GM18507 (cell line): ENCODE measurements at places on chromosomes 13 and 19.

DNA sequence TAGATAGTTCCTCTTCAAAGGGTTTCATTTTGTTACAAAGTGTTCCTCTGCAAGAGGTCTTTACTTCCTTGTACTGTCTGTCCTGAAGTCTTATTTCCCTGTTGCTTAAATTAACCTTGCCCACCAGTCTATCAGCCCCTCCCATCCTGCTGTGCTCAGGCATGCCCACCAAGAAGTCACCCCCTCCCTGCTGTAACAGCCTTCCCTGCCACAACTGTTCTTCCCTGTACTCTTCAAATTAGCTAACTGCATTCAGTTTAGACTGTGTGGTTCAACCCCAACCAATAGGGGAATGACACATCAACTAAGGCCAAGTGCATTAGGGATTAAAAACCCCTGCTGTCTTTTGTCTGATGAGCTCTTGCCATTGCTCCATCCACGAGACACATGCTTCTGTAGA is 34.4 kb upstream of the ZNF562 start:
- DNase-seq: no peak

GRCh38 chr13:23754997-23755396 is 134.2 kb downstream of the MIPEP start:
- DNase-seq: no peak

DNA sequence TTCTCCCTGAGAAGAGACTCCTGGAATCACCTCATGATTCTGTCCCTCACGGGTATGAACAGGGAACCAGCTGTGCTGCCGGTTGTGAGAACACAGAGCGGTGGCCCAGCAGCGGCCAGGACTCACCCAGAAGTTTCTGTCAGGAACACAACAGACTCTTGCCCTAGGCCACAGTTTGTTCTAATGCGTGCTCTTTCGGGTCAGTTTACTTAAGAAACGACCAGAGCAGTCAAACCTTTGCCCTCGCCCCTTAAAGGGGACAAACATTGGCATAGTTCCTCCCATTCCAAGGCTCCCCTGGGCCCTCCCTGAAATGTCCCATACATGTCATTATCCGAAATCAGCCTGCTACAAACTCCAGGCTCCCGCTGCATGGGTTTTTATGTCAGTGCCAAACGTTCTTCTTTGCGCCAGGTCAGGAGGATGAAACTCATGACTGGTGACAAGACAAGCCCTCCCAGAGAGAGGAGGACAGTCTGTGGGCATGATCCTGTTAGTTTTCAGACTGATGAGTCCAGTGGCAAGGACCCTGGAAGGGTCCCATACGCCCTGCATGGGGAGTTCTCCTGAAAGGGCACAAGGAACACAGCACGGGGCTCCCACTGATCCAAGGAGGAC is 18.3 kb downstream of the ZIC5 start:
- DNase-seq: no peak

DNA sequence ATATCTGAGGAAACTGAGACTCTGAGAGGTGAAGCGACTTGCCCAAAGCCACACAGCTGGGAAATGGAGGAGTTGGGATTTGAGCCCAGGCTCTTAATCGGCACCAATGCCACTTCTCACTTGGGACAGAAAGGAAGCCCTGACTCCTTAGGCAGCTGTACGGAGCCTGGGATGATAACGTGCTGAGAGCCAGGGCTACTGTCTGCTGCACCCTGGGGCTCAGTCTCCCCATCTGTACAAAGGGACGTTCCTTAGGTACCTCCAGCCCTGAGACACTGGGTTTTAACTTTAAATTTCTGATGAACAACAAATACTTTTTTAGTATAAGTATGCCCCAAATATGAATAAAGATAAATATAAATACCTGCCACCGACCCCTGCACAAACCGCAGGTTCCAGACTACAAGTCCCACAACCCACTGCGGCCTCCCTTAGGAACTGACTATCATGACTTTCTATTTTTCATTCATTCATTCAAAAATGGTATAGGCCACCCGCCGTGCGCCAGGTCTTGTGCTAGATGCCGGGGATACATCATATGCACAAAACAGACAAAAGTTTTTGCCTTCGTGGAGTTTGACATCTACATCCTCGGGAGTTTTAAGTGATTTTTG is 776 bp upstream of the NCLN start:
- no peak for DNase-seq

DNA sequence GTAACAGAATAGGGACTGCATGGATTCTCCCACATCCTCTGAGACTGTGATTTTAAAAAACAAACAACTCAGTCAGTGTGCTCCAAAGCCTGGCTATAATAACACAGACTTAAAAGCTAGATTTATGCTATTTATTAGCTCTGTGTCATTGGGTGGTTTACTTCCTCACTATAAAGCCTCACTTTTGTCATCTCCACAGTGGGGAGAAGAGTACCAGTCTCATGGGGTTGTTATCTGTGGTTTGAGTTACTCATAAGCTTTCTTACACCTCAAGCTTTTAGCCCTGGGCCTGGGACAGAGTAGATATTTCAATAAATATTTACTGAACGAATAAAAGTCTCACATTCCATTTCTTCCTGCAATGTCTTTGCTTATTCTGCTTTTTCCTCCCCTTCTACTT is 5.3 kb downstream of the RNASEH2B start:
- DNase-seq: no peak

GRCh38 chr19:14449321-14449720 is 16.2 kb downstream of the PKN1 start:
- DNase-seq: no peak

- no peak for DNase-seq
Measured at GRCh38 chr19:20863176-20863575, 59.9 kb upstream of the ZNF85 start.
